ENCODE measurements at places on chromosomes 4 and X. TPM values are rescaled to one million over a fixed set of nuclear protein-coding genes. Genes with fewer than 3 reads are reported as not detected.

DNA sequence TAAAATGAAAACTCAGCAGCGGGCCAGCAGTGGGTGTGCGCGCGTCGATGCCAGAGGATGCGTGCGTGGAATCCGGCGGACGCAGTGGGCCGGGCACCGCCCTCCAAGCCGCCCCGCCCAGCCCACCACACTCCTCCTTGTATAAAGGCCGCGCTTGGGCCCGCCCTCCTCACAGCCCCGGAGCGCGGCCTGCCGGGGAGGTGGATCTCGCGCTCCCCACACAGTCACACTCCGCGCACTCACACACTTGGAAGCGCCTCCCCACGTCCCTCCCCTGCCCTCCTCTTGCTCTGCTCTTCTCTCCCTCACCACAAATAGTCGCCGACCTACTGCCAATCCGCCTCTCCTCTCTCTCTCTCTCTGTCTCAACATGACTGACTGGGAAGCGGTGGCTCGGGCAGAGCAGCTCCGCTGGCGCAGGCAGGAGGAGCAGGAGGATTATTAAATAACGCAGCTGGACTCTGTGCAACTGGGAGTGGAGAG lies at the start of gene CCSER1:
TSS of gene CCSER1 (plus strand) at position 172 of the 483 bp plus-strand sequence.
- no peak within 1 kb of the TSS for H3K27ac ChIP-seq
- H3K4me3 ChIP-seq: peak within 1 kb of the TSS; percentile 0
- no peaks in the 10 kb centered on the region for H3K36me3 ChIP-seq
- DNase-seq: peak; percentile 72

DNA sequence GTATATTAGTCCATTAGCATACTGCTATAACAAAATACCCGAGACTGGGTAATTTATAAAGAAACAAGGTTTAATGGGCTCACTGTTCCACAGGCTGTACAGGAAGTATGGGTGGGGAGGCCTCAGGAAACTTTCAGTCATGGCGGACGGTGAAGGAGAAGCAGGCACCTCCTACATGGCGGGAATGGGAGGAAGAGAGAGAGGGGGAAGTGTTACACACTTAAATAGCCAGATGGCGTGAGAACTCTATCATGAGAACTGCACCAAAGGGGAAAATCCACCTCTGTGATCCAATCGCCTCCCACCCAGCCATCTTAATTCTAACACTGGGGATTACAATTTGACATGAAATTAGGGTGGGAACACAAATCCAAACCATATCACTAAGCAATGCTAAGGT lies 98.9 kb upstream of the SH3RF1 start:
- no peak overlapping the region for H3K4me3 ChIP-seq
- DNase-seq: no peak
- no peaks in the 10 kb centered on the region for H3K27me3 ChIP-seq
- H3K4me1 ChIP-seq: no peaks in the 10 kb centered on the region

DNA sequence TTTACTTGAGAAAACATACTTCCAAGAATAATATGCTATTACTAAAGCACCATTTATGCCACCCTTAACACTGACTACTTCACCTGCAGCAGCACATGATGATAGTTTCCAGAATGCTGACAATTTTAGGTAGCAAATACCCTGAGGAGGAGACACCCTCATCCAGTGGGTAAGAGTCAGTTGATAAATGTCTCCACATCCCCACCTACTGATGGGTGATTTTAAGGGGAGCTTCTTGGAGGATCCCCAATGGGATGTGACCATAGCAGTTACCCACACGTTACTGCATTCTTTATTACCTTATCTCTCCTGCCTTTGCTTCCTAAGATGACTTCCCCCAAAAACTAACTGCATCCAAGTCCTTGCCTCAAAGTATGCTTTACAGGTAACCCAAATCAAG lies 131.2 kb upstream of the SMARCAD1 start:
- H3K27ac ChIP-seq: no peak overlapping the region
- H3K36me3 ChIP-seq: no peaks in the 10 kb centered on the region
- DNase-seq: no peak
- no peaks in the 10 kb centered on the region for H3K4me1 ChIP-seq
- no peaks in the 10 kb centered on the region for H3K27me3 ChIP-seq

DNA sequence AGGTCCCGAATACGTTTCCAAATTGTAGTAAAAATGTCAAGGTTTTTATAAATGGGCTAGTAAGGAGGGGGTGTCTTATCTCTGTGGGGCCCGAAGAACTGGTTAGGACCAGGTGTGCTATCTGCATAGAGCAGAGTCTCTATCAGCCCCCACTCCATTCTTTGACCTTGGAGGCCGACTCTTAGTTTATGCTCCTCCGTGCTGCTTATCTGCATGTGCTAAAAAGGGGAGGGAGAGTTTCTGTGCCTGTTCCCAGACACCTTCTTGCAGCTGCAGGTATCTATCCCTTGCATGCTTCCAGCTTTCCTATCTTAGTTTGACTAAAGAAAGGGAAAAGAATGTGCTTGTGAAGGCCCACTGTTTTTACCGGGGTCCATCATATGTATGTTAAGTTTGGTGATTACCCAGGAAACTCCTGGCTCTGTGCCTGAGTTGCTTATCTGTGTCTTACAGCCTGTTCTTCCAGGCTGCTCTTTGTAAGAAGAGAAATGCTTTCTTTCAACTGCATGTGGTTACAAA lies 28.6 kb upstream of the NAF1 start:
- H3K27ac ChIP-seq: peak overlapping the region; percentile 9
- H3K27me3 ChIP-seq: no peaks in the 10 kb centered on the region
- H3K36me3 ChIP-seq: no peaks in the 10 kb centered on the region

GRCh38 chr4:102518703-102519131 lies 17.6 kb downstream of the NFKB1 start:
- no peaks in the 10 kb centered on the region for H3K27me3 ChIP-seq
- H3K4me3 ChIP-seq: no peak overlapping the region
- H3K36me3 ChIP-seq: no peaks in the 10 kb centered on the region
- no peaks in the 10 kb centered on the region for H3K4me1 ChIP-seq
- H3K27ac ChIP-seq: no peak overlapping the region

- H3K4me3 ChIP-seq: peak overlapping the region; percentile 72
- no peak overlapping the region for H3K27ac ChIP-seq
- H3K27me3 ChIP-seq: no peaks in the 10 kb centered on the region
- no peaks in the 10 kb centered on the region for H3K4me1 ChIP-seq
These were observed 473 bp upstream of the VAMP7 start for GRCh38 chrX:155880586-155881157.

- H3K4me1 ChIP-seq: no peaks in the 10 kb centered on the region
- no peak for DNase-seq
- H3K27ac ChIP-seq: no peak overlapping the region
These were observed 16.7 kb downstream of the ASB11 start for GRCh38 chrX:15298780-15299179.

DNA sequence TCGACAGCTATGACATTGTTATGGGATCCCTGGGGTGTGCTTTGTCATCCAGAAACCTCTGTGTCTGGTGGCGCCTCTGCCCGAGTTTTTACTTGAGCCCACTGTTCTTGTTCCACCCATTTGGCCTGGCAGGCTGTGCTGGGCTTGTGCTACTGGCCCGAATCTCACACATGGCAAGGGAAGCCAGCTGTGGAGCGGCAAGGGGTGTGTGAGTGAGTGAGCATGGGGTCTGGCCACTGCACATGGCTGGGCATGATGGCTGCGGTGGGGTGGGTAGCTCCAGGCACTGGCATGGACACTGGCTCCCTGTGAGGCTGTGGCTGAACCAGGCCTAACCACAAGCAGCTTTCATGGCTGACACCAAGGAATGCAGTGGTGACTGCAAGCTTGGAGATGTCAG lies 89.2 kb downstream of the DACH2 start:
- H3K27me3 ChIP-seq: no peaks in the 10 kb centered on the region
- no peak overlapping the region for H3K4me3 ChIP-seq
- H3K4me1 ChIP-seq: no peaks in the 10 kb centered on the region
- no peak overlapping the region for H3K27ac ChIP-seq
- peak; percentile 64 for DNase-seq

GRCh38 chrX:48792219-48792618 lies 5.8 kb downstream of the GATA1 start:
- H3K4me1 ChIP-seq: no peaks in the 10 kb centered on the region
- H3K4me3 ChIP-seq: no peak overlapping the region
- H3K36me3 ChIP-seq: no peaks in the 10 kb centered on the region
- H3K27ac ChIP-seq: no peak overlapping the region

DNA sequence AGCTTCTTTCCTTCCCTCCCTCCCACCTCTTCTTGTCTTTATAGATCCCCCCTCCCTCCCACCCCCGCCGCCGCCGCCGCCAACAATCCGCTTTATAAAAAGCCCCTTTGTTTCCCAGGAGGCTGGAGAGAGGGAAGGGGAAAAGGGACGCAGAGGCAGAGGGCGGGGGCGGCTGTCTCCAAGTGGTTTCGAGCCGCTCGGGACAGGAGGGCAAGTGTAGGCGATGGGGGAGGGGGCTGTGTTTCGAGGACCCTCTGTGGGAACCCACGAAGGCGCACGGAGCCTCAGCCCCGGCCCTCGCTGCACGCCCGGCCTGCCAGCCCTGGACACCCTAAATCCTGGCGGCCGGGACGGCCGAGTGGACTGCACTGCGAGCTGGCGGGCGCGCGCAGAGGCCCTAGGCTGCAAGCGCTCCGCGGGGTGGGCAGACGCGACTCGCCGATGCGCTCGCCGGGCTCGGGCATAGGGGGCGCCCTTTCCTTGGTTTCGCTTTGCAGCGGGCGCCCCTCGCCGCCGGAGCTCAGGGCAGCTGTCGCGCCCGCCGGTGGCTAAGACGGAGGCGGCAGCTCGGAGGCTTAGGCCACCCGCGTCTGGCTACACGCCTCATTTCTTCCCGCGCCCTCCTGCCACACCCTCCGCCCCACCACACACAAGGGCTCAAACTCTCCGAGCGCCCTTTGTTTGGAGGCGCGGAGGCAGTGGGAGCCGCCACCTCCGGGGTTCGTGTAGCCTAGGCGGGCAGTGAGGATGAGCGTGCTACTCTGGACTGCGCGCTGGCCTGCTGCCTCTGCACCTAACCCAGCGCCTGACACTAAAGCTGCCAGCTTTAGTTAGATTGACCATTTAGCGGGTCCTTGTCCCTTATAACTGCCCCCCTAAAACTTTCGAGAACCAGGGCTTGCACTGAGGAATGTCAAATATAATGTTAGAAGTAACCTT lies 2.2 kb downstream of the MAMLD1 start:
- peak overlapping the region; percentile 88 for H3K27ac ChIP-seq
- H3K4me1 ChIP-seq: no peaks in the 10 kb centered on the region
- peak; percentile 92 for DNase-seq
- H3K27me3 ChIP-seq: no peaks in the 10 kb centered on the region

GRCh38 chr4:185357211-185357610 lies 38.5 kb downstream of the LRP2BP start:
- peaks cover 6% of the 10 kb centered on the region for H3K4me1 ChIP-seq
- DNase-seq: no peak
- peak overlapping the region; percentile 93 for H3K27ac ChIP-seq
- H3K36me3 ChIP-seq: no peaks in the 10 kb centered on the region
- H3K4me3 ChIP-seq: no peak overlapping the region
- H3K27me3 ChIP-seq: no peaks in the 10 kb centered on the region

DNA sequence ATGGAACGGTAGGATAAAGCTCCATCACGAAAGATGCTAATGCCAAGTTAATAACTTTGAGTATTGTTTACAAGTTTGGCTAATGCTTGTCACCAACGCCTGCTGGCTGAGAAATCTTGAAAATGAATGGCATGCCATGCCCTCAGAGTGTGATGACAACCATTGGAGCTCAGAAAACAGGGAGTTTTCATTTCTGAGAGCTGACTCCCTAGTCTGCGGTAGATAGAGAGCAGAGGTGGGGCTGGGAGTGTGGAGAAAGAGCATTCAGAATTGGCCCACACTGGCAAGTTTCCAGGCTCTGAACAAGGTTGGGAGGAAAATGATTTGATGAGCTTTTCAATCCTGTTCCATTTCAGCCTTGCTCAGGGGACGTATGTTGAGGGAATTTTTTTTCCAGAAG lies 183.9 kb downstream of the CPEB2 start:
- no peaks in the 10 kb centered on the region for H3K36me3 ChIP-seq
- no peak overlapping the region for H3K4me3 ChIP-seq
- no peak overlapping the region for H3K27ac ChIP-seq
- no peaks in the 10 kb centered on the region for H3K27me3 ChIP-seq

DNA sequence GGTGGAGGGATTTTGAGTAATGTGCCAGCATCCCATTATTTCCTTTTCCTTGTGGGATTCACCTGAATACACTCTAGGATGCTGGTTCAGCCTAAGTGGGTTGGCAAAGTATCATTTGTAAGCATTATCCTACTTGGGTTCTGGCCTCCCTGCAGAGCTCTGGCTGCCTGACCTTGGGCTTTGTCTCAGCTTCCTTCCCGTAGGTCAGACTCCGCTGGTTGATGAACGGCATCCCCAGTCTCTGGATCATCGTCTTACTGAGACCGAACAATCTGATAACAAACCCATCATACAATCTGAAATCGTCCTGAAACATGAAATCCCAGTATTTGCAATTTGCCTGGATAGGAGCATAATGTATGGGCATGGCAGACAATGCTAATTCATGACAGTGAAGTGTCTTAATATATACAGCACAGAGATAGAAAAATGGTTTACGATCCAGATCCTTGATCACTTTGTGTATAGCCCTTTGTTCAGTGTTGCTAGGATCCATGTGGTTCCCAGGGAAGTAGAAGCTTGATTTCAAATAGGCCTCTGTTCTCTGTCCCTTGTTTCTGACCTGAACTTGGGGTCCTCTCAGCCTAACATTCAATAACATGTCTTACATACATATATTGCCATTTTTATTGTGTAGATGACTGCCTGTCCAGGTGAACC lies 5.5 kb downstream of the MID2 start:
- H3K36me3 ChIP-seq: no peaks in the 10 kb centered on the region
- H3K4me1 ChIP-seq: no peaks in the 10 kb centered on the region
- H3K27me3 ChIP-seq: no peaks in the 10 kb centered on the region
- no peak overlapping the region for H3K27ac ChIP-seq
- DNase-seq: no peak

GRCh38 chrX:13933352-13933751 lies 96.3 kb downstream of the GEMIN8 start:
- no peak overlapping the region for H3K27ac ChIP-seq
- no peak overlapping the region for H3K4me3 ChIP-seq
- no peak for DNase-seq
- no peaks in the 10 kb centered on the region for H3K36me3 ChIP-seq

DNA sequence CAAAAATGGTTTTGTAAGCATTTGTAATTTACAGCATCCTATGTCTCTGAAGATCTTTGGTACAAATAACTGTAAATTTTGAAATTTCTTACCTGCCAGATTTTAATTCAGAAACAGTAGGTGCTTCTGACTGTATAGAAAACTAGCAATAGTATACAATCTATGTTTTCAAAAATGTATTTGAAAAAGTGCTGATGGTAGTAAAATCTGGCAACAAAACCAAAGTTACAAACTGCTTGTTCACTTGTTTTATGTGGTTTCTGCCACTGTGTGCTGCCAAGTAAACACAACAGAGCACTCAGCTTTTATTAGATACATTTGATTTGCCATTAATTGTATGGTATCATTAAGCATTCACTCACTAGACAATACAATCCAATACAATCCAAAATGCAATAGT lies 206.1 kb downstream of the CPE start:
- no peak overlapping the region for H3K27ac ChIP-seq
- no peaks in the 10 kb centered on the region for H3K36me3 ChIP-seq
- H3K4me3 ChIP-seq: no peak overlapping the region

PDK3 gene
- total RNA-seq: 62.1 TPM

CT83 gene
- total RNA-seq: not detected

RS1 gene
- not detected for total RNA-seq

PABPC4L gene
- 3.0 TPM for total RNA-seq

SUV39H1 gene
- 2.6 TPM for total RNA-seq

BTC gene
- 10.0 TPM for total RNA-seq

XAGE1B gene
- not detected for total RNA-seq

TMPRSS11D gene
- total RNA-seq: not detected

CFP gene
- 6.0 TPM for total RNA-seq

Measured in aorta (tissue), 5 donors.